ENCODE measurements at places on chromosomes 7 and 10. TPM values are rescaled to one million over a fixed set of nuclear protein-coding genes. Genes with fewer than 3 reads are reported as not detected.

CNPY1 gene
- not detected for total RNA-seq

ANKRD2 gene
- not detected for total RNA-seq

RSPH10B gene
- total RNA-seq, result not detected

PNLIPRP2 gene
- 0.95 TPM for total RNA-seq

EPO gene
- total RNA-seq, result 10.3 TPM

FAM25C gene
- not detected for total RNA-seq

VSTM4 gene
- not detected for total RNA-seq

GRID2IP gene
- not detected for total RNA-seq

ATOH7 gene
- not detected for total RNA-seq

MYL10 gene
- not detected for total RNA-seq

EMX2 gene
- not detected for total RNA-seq

GRCh38 chr7:122487131-122487530 lies 182.6 kb upstream of the FEZF1 start:
- no peaks in the 10 kb centered on the region for H3K36me3 ChIP-seq
- H3K27ac ChIP-seq, result no peak overlapping the region
- no peaks in the 10 kb centered on the region for H3K4me1 ChIP-seq
- H3K27me3 ChIP-seq, result no peaks in the 10 kb centered on the region
- H3K4me3 ChIP-seq, result no peak overlapping the region

- H3K36me3 ChIP-seq, result no peaks in the 10 kb centered on the region
- DNase-seq, result no peak
Measured at GRCh38 chr10:20492447-20492846, 404.7 kb downstream of the NEBL start.

GRCh38 chr7:77838929-77839491 lies 40.4 kb downstream of the PHTF2 start:
- H3K36me3 ChIP-seq, result no peaks in the 10 kb centered on the region
- H3K27me3 ChIP-seq, result no peaks in the 10 kb centered on the region
- H3K4me1 ChIP-seq, result peaks cover 11% of the 10 kb centered on the region
- DNase-seq, result no peak

GRCh38 chr10:92573798-92574547 lies at the start of gene IDE:
TSS of gene IDE (minus strand) at chr10:92574093. CDS start at chr10:92574019, 74 bp downstream.
- peak within 1 kb of the TSS; percentile 98 for H3K27ac ChIP-seq
- H3K27me3 ChIP-seq, result no peaks in the 10 kb centered on the region
- peak; percentile 80 for DNase-seq
- H3K4me1 ChIP-seq, result peaks cover 40% of the 10 kb centered on the region
- no peaks in the 10 kb centered on the region for H3K36me3 ChIP-seq
- peak within 1 kb of the TSS; percentile 97 for H3K4me3 ChIP-seq

- H3K4me1 ChIP-seq, result 0 out of 2 replicates have a peak, but pooled peaks cover 8% of the 10 kb centered on the region
- no peak overlapping the region for H3K27ac ChIP-seq
- no peak overlapping the region for H3K4me3 ChIP-seq
- no peak for DNase-seq
Measured at GRCh38 chr7:99359465-99360154, 14.9 kb upstream of the ARPC1B start.

DNA sequence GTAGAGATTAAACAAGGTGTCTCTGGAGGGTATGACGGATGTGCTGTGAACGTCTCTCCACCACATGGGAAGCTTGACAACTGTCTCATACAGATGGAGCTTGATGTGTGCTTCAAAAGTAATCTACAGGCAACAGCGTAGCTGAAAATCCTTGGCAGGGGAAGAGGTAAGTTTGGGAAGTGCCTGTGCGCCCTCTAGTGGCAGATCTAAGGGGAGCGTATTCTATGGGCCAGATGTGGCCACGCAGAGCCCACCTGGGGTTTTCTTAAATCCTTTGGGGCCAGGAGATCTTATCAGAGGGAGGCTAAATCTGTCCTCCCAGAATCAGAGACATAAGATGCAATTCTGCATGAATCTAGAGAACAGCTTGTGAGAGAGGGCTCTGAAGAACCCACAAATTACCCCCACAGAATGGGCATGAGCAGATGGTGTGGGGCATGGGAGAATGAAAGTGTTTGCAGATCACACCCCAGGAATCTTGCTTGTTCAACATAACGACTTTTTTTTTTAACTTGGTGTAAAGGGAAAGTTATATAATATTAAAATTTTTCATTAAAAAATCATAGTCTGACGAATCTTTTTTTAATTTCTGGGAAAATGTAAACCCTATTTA lies 91.2 kb upstream of the MPP7 start:
- H3K36me3 ChIP-seq, result no peaks in the 10 kb centered on the region
- H3K4me1 ChIP-seq, result peaks cover 5% of the 10 kb centered on the region
- no peak overlapping the region for H3K4me3 ChIP-seq
- peak; percentile 49 for DNase-seq

- no peak for DNase-seq
- no peak overlapping the region for H3K4me3 ChIP-seq
- no peaks in the 10 kb centered on the region for H3K36me3 ChIP-seq
- H3K27ac ChIP-seq, result no peak overlapping the region
Measured at GRCh38 chr10:122295451-122295809, 24.3 kb downstream of the BTBD16 start.

DNA sequence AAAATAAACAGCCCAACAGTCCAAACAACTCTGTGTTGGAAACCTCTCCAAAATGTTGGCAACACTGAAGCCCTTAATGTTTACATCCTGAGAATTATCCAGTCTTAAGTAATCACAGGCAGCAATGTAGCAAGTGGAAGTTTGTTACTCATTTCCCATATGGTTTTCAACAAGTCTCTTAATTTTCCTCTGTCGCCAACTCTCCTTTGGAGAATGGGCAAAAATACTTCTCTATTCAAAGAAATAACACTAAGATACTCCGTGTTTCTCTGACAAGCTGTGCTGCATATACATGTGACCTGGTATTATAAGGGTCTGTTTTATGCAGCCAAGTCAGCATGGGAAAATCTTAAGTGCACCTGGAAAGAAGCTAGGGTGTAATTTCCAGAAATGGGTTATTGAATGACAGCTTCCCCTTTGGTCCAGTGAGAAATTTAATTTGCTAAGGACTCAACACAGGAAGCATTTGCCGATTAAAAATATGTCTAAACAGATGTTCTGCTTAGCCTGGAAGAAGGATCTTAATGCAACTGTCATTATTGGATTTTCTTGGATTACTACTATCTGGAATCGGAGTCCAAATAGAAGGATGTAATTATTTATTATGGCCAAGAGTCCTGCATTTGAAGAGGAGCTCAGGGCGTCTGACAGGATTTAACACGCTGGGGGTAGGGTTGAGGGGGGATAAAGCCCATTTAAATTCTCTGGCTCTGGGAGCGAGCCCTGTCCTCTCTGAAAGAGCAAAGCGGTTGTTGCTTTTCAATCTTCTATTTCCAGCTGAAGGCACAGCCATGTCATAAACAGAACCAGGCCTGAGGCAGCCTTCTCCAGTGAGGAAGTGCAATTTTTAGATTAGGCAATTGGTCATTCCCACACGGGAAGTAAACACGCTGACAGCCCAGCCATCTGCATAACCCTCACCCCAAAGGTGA lies 73.1 kb downstream of the TLL2 start:
- no peaks in the 10 kb centered on the region for H3K36me3 ChIP-seq
- H3K27me3 ChIP-seq, result 0 out of 3 replicates have a peak, but pooled peaks cover 2% of the 10 kb centered on the region
- H3K27ac ChIP-seq, result no peak overlapping the region
- H3K4me1 ChIP-seq, result no peaks in the 10 kb centered on the region

DNA sequence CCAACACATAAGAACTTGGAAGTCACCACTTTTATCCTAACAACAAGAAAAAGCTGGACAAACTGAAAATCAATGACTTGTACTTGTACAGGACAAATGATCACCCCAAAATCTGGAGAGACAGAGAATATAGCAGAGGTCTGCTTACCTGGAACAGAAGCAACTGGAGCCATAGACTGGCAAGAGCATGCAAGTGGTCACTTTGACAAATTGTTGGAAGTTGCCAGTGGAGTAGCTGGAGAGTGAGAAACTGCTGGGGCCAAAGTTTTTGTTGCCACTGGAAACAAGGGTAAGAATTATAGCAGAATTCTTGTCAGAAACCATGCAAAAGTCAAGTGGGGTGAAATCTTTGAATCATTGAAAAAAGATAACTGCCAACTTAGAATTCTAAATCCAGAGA lies 35.2 kb downstream of the NPY start:
- no peak for DNase-seq
- no peak overlapping the region for H3K4me3 ChIP-seq
- peaks cover 5% of the 10 kb centered on the region for H3K27me3 ChIP-seq
- no peaks in the 10 kb centered on the region for H3K36me3 ChIP-seq
- H3K27ac ChIP-seq, result no peak overlapping the region

DNA sequence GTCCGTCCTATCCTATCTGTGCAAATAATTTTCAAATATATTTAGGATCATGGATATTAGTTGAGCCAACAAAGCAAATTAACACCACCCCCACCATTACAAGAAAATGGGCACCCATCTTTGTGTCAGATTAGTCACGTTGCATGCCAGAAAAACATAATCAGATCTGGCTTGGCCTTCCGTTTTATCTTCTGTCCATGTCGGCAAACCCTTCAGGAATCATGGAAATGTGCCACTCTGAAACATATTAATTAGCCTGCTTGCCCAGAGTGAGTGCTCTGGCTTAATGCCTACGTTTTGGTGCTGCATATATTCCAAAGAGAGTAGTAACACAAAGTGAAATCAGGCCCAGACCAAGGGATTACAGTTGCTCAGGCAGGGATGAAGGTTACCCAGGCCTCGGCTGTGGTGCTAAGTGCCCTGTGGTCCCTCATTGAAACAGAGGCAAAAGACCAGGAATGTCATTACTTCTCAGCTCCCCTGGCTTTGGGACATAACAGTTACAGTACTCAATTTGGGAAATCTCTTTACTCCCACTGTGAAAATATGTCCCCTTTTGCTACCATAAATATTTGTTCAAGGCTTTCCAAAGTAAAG lies 154.0 kb upstream of the LSM8 start:
- no peak overlapping the region for H3K27ac ChIP-seq
- no peaks in the 10 kb centered on the region for H3K27me3 ChIP-seq
- H3K36me3 ChIP-seq, result no peaks in the 10 kb centered on the region
- H3K4me3 ChIP-seq, result no peak overlapping the region
- H3K4me1 ChIP-seq, result no peaks in the 10 kb centered on the region

DNA sequence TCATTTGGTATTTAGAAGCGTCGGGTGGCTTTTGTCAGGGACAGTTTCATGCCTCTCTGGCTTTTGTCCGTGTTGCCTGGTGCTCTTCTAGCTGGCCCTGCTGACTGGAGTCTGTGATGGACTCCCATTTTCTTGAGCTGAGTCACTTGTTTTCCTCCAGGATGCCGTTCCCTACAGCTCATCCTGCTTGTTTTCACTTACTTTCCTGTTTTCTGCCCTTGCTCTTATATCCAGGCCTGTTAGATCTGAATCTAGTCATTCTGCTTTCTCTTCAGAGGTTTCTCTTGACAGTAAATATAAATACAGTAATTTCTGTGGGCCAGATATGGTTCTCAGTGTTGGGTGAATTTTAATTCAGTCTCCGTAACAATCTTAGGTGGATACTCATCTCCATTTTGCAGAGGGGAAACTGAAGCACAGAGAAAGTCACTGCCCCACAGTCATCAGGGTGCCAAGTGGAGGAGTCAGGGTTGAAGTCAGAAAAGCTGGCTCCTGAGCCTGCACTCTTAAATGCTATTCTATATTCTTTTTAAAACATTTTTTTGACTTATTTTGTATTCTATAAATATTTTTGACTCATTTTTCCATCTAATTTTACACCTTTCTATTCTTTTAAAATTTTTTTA lies 85.4 kb downstream of the CCNY start:
- no peak overlapping the region for H3K4me3 ChIP-seq
- H3K27me3 ChIP-seq, result no peaks in the 10 kb centered on the region
- DNase-seq, result peak; percentile 54
- H3K27ac ChIP-seq, result peak overlapping the region; percentile 19

GRCh38 chr10:102718220-102718619 lies 3.8 kb downstream of the SFXN2 start:
- no peak overlapping the region for H3K4me3 ChIP-seq
- H3K4me1 ChIP-seq, result peaks cover 60% of the 10 kb centered on the region
- H3K27ac ChIP-seq, result peak overlapping the region; percentile 58

- H3K4me1 ChIP-seq, result no peaks in the 10 kb centered on the region
- no peak for DNase-seq
- no peaks in the 10 kb centered on the region for H3K36me3 ChIP-seq
- peaks cover 30% of the 10 kb centered on the region for H3K27me3 ChIP-seq
Measured at GRCh38 chr10:77636967-77637531, 559 bp downstream of the KCNMA1 start.

DNA sequence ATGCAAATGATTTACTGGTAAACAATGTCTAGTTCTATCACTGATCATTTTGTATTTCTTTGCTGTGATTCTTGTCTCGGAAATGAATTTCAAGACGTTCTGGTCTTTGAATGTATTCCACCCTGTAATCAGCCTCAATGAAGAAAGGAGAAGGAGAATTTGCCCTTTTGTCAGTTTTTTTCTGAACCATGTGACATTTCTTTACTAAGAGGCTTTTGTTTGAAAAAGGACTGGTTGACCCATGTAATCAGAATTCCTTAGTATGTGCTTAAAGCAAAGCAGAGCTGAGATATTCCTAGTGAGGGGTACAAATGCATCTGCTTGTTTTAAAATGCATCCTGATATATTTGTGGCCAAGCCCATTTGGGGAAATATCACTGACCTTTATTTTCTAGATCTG lies 581.6 kb downstream of the ETV1 start:
- H3K27ac ChIP-seq, result no peak overlapping the region
- no peak for DNase-seq
- H3K4me3 ChIP-seq, result no peak overlapping the region

DNA sequence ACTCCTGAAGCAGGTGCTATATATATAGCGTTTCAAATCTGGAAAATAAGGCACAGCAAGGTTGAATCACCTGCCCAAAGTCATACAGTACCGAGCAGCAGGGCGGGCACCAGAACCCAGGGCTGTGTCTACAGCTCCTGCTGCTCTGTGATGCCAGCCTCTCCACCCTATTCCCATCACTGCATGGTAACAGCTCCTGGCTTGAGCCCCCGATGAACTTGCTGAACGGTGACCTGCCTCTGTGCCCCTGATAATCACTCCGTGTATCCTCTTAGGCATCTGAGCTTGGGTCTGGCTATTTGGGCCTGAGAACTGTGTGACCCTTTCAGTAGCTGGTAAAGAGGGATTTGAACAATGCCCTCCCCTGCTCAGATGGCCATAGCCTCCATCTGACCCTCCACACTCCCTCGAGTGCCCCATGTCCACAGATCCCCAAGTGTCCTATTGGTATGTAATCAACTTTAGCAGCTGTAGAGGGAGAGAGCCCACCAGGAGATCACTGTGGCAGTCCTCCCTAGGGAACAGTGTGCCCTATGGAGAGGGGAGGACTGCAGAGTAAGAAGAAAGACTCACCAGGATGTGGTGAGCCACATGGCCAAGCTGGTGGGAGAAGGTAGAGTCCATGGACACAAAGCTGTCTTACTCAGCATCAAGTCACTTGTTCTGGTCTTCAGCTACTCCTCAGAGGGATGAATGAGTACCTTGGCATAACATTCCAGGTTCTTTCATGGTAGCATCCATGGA lies 1.1 kb upstream of the ARHGAP22 start:
- H3K4me3 ChIP-seq, result no peak overlapping the region
- no peaks in the 10 kb centered on the region for H3K36me3 ChIP-seq
- DNase-seq, result no peak
- H3K27ac ChIP-seq, result no peak overlapping the region
- no peaks in the 10 kb centered on the region for H3K27me3 ChIP-seq

DNA sequence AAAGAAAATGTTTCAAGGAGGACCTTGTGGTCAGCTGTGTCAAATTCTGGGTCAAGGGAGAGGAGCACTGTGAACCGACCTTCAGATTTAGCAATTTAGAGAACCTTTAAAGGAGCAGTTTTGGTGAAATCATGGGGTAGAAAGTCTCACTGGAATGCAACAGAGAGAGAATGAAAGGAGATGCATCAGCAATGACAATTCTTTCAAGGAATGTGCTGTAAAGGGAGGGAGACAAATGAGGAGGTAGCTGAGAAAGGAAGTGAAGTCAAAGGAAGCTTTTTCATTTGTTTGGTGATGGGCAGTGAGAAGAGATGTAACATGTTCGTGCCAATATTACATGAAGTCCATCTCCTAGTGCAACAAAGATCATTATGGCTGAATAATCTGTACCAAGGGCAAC lies 166.0 kb downstream of the TSPAN12 start:
- no peaks in the 10 kb centered on the region for H3K36me3 ChIP-seq
- H3K27ac ChIP-seq, result no peak overlapping the region
- no peaks in the 10 kb centered on the region for H3K4me1 ChIP-seq
- no peaks in the 10 kb centered on the region for H3K27me3 ChIP-seq

Measured in HepG2 (cell line).